NCI-H446 treated with DMSO at 0.1 percent for 48 hours (cell line): ENCODE measurements at places on chromosomes 12 and 14.

DNA sequence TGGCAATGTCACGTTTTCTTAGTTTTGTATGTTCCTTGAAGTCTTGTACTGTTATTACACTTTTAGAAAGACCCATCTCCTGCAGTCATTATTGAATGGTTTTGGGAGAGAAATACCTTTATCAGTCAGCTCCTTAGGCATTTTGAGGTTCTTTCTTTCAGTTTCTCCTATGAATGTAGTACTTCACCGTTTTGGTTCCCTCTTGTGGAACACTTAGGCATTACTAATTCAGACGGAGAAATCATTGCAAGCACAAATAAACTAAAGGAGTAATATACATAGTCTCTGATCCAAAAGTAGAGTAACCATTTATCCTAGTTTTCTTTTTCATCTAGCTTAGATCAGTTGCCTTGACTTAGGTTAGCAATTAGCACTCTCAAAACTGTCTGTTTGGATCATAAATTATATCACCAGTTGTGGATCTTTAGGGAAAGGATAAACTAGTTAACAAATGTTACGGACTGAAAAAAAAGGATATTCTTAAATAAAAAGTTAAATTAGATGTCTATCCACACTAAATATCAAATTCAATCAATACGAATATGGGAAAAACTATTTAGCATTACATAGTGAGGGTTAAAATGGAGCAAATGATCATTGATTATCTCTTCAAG, 1538.3 kb upstream of the SEL1L start:
- DNase-seq = no peak

DNA sequence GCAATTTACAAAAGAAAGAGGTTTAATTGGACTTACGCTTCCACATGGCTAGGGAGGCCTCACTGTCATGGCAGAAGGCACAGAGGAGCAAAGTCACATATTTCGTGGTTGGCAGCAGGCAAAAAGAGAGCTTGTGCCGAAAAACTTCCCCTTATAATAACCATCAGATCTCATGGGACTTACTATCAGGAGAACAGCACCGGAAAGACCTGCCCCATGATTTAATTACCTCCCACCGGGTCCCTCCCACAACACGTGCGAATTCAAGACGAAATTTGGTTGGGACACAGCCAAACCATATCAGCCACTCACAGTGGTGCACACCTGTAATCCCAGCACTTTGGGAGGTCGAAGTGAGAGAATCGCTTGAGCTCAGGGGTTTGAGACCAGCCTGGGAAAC, 68.5 kb downstream of the FBXL14 start:
- no peak for DNase-seq

- no peak for DNase-seq
Measured at GRCh38 chr12:45938566-45938965, 51.8 kb downstream of the SCAF11 start.

DNA sequence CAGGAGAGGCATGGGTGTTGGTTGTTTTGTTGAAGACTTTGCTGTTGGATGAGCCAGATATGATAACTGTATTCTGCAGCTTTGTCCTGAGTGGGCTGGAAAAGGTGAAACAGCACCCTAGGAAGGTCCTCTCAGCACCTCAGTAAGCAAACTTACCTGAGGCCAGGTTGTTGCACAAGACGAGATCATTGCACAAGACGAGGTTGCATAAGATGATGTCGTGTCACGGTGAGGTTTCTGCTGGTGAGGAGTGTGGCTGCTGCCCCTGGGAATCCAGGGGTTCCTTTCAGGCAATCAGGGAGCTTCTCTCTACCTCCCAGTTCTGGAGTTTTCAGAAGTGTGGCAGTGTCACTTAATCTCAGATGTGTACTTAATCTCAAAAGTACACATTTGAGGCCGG, 85.6 kb downstream of the GLT1D1 start:
- DNase-seq = no peak

GRCh38 chr12:108605000-108605689, 7.3 kb upstream of the TMEM119 start:
- DNase-seq = no peak

- no peak for DNase-seq
Measured at GRCh38 chr12:103140286-103140685, 182.8 kb downstream of the ASCL1 start.
